ENCODE measurements at places on chromosomes 11 and 22. TPM values are rescaled to one million over a fixed set of nuclear protein-coding genes. Genes with fewer than 3 reads are reported as not detected.

- no peak for DNase-seq
These were observed 124.4 kb upstream of the PGR start for GRCh38 chr11:101254037-101254436.

- peak; percentile 50 for DNase-seq
These were observed 40.7 kb downstream of the TSPAN18 start for GRCh38 chr11:44767421-44767820.

The CCDC116 gene
- not detected for total RNA-seq

DNA sequence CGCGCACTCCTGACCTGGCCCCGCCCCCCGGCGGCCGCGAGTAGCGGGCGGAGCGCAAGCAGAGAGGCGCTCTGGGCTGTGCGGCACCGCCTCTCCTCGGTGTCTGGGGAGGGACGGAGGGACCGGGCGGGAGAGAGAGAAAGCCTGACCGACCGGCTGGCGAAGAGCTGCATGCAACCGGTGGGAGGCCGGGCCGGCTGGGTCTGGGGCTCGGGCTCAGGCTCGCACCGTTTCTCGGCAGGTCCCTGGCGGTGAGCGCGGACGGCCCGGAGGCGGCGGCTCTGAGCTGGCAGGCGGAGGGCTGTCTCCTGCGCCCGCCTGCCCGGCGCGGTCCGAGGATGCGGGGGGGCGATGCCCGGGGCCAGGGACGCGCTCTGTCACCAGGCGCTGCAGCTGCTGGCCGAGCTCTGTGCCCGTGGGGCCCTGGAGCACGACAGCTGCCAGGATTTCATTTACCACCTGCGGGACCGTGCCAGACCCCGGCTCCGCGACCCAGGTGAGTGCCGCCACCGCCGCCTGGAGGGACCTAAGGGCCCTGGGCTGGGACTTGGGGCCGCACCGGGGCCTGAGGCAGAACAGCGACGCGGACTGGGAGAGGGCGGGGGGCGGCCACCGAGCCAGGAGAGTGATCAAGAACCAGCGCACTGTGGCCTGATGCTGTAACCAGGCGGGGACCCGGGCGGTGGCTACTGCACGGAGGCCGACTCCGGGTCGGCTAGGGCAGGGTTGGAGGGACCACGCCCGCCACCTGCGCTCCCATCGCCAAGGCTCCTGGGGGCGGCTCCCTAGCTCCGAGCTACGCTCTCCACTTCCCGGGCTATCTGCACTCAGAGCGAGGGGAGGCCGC, at the start of gene SYT9:
Gene SYT9 (plus strand): TSS at position 69 of the 847 bp plus-strand sequence. CDS start 283 bp downstream, at position 352.
- DNase-seq: peak; percentile 57

DNA sequence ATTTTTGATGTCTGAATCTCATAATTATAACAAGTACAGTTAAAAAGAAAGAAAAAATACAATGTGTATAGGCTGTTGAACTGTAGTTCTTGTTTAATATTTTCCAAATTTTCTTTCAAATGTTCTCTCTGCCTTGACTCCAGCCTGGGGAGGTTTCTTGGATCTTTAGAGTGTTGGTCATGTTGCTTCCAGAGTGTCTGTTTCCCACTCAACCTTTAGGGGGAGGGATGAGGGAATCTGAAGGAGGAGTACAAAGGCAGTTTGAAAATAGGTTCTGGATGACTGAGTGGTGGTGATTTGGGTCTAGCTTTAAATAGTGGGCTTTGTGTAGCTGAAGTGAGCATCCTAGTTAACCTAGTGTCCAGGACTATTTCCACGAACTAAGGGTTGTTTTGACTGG, 2.0 kb downstream of the CTNND1 start:
- no peak for DNase-seq

The SLC29A2 gene
- not detected for total RNA-seq

The PRR14L gene
- total RNA-seq: 3.5 TPM

- peak; percentile 92 for DNase-seq
These were observed at the start of gene MED17 for GRCh38 chr11:93784145-93784934. Gene MED17 (plus strand): TSS chr11:93784282. CDS start chr11:93784514, 232 bp downstream.

DNA sequence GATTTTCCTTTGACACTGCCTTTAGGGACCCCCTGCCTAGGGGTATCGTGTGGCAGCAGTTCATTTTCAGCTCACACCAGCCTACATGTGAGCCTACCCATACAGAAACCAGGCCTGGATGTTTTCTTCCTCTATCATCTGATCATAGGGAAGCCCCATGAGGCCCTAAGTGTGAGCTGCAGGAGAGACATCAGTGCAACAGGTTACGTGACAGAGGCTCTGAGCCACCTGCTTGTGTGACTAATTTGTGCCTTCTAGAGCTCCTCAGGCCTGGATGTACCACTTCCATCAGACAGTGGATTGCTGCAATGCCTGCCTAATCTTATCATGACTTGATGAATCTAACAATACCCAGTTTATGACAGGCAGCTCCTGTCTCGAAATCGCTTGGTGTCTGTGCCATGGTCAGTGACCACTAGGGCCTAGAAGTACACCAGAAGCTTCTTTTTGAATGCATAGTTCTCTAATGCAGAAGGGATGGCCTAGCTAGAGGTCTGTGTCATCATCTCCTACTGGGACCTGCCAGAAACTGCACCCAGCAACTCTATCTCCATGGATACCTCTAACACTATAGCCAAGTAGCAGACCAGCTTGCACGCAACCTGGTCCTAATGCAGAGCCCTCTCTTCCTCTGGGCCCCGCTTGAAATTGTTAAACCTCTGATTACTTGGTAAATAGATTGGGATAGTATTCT, 109.7 kb upstream of the CLPB start:
- no peak for DNase-seq

GRCh38 chr11:100980156-100980555, 149.5 kb downstream of the PGR start:
- no peak for DNase-seq

GRCh38 chr11:130161441-130162145, 2.0 kb downstream of the ST14 start:
- DNase-seq: no peak

The OR56A1 gene
- not detected for total RNA-seq

GRCh38 chr11:34318111-34319037, 39.4 kb downstream of the ABTB2 start:
- peak; percentile 52 for DNase-seq

DNA sequence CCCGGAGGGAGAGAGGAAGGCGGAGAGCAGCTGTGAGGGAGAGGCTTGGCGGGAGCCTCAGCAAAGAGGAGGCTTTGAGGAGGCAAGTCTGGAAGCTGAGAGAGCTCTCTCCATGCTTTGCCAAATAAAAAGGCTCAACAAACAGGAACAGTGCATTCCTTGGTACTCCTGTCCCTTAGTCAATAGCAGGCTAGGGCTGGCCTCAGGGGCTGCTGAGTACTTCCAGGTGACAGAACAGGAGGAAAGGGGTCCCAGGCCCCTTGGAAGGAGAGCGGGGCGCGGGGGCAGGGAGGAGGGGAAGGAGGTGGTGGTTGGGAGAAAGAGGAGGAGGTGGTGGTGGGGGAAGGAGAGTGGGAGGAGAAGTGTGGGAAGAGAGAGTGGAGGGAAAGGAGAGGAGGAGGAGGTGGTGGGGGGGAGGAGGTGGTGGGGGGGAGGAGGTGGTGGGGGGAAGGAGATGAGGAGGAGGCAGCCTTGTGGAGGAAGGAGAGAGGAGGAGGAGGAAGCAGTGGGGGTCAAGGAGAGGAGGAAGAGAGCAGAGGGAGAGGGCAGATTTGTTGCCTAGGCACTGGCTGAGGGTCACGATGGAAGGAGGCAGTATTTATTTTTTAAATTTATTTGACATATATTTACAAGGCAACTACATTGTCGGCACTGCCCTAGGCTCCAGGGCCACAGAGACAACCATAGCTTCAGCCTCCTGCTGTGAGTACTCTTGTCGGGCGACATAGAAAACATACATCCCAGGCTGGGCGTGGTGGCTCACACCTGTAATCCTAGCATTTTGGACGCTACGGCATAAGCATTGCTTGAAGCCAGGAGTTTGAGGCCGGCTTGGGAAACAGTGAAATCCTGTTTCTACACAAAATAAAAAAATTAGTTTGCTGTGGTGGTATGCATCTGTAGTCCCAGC, 74.2 kb upstream of the ZBED5 start:
- DNase-seq: peak; percentile 26

GRCh38 chr11:111909378-111909777, 2.2 kb downstream of the CRYAB start:
- DNase-seq: no peak

DNA sequence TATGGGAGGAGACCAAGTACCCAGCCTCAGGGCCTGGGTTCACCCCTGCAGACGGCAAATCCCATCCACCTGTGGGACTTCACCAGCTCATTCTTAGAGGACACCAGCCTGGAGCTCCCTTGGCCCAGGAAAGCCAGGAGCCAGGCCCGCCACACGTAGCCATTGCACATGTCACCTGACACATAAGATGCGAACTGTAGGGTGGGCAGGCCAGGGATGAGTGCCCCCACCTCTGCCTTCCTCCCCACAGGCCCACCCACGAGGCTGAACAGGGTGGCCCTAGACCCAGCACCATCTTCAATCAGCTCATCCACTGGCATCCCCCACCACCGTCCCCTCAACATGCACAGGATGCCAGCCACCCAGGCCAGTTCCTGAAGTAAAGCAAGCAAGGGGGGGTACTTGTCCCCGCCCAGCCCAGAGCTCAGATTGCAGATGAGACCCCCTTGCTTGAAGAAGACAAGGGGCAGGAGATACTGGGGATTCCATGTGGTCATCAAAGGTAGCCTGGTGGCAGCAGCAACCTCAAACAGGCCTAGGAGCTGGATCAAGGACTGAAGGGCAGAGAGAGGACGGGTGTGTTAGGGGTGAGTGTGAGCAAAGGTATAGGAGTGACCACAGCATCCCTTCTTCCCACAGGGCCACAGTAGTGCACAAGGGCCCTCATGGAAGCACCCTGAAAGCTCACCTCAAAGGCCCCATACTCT, 45.6 kb downstream of the IGLL5 start:
- DNase-seq: no peak

- peak; percentile 18 for DNase-seq
These were observed 39.2 kb upstream of the HMGXB4 start for GRCh38 chr22:35218079-35218478.

GRCh38 chr11:10405865-10406592, 49.0 kb upstream of the AMPD3 start:
- peak; percentile 85 for DNase-seq

The APLNR gene
- not detected for total RNA-seq

- no peak for DNase-seq
These were observed 16.1 kb upstream of the IFITM3 start for GRCh38 chr11:336659-337198.

GRCh38 chr22:46462726-46463371, 74.6 kb downstream of the CELSR1 start:
- peak; percentile 59 for DNase-seq

GRCh38 chr11:13321431-13321830, 43.8 kb downstream of the BMAL1 start:
- DNase-seq: no peak

The CACNA1I gene
- not detected for total RNA-seq

- DNase-seq: no peak
These were observed 502 bp downstream of the SMIM38 start for GRCh38 chr11:69156235-69156639.

The PKDREJ gene
- total RNA-seq: not detected

The PRODH gene
- not detected for total RNA-seq

DNA sequence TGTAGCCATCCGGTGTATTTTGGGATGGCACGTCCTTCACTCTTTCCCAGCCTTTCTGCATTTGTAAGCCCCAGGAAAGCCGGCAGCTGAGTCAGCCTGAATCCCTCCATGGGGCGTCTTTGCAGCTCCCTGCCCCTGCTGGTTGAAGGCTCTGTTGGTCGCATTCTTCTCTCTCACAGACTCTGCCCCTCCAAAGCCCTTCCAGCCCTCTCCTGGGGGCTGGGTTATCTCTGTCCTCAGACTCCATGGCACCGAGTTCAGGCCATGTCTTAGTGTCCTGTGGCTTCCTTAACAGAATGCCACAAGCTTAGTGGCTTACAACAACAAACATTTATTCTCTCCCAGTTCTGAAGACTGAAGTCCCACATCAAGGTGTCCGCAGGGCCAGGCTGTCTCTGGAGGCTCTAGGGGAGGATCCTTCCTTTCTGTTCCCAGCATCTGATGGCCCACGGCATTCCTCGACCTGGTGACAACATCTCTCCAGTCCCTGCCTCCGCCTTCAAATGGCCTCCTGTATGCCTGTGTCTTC, 62.2 kb downstream of the BCR start:
- DNase-seq: peak; percentile 36

GRCh38 chr11:122268601-122269130, 152.7 kb upstream of the BLID start:
- DNase-seq: no peak

DNA sequence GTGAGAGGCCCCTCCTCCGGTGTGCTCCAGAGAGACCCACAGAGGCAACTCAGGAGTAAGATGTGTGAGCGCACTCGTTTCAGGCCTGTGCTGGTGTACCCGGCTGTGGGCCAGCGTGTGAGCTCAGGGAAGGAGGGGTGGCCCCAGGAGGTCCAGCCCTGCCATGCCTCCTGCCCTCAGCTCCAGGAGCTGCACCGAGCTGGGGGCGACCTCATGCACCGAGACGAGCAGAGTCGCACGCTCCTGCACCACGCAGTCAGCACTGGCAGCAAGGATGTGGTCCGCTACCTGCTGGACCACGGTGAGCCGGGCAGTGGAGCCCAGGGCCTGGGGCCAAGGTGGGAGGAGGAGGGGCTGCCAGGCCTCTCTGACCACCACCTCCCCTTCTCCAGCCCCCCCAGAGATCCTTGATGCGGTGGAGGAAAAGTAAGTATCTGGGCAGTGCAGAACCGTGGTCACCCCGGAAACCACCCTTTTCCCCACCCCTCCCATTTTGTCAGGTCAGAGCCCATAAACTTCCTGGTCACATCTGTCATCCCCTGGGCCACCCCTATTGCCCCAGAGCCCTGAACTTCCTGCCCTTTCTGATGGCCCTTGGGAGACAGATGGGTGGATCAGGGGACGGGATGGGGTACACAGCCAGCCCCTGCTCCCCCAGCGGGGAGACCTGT, 2.5 kb upstream of the MDK start:
- DNase-seq: no peak

DNA sequence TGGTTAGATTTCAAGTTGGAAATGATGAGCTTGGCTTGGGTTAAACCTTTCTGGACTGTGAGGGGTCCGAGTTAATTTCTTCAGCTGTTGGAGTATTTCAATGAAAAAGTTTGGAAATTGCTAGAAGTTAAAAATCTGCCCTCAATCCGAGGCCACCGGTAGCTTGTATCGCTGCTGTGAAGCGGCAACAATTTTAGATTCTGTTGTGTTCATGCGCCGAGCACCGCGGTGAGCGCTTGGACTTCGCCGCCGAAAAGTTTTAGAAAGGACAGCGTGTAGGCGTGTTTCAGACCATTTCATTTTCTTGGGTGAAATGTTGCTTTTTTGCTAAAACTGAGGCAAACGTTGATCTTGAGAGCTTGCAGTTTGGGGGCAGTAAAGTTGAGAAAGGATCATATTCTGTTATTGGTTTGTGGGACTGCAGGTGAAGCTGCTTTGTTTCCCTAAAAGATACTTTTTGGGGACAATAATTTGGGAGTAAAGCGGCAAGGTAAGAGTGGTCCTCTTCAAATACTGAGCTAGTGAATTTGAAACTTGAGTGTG, 928 bp downstream of the FBXO7 start:
- peak; percentile 34 for DNase-seq

GRCh38 chr11:83093634-83094033, 21.9 kb upstream of the RAB30 start:
- DNase-seq: no peak

The TMEM134 gene
- total RNA-seq: 39.4 TPM

GRCh38 chr11:71301858-71302533, 49.6 kb upstream of the SHANK2 start:
- no peak for DNase-seq

Data from MG63 (cell line).